ENCODE measurements at places on chromosomes 4 and X. TPM values are rescaled to one million over a fixed set of nuclear protein-coding genes. Genes with fewer than 3 reads are reported as not detected.

DNA sequence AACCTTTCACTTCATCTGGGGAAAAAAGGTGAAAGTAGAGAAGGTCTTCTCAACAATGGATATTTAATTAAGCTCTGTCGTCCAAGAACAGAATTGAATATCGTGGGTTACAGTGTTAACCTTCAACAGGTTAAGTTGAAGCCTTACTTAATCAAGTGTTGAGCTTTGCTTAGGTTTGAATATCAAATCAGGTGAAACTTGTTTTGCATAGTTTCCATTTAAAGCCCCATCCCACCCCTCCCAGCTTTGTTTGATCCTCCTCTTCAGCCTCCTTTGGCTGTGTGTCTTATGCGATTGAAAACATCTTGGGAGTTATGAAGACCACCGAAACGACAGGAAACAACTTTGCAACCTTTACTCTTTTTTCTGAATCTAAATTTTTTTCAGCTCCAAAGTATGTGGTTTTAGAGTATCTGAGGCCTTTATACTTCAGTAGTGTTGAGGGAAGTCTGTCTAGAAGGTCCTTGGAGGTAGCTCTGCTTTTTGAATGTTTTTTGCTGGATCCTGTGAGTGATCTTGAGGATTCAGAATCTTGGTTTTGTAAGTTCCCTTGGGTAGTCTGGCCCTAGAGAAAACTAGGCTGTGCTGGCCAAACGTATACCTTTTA, 39.1 kb downstream of the MCUB start:
- DNase-seq, result no peak

DNA sequence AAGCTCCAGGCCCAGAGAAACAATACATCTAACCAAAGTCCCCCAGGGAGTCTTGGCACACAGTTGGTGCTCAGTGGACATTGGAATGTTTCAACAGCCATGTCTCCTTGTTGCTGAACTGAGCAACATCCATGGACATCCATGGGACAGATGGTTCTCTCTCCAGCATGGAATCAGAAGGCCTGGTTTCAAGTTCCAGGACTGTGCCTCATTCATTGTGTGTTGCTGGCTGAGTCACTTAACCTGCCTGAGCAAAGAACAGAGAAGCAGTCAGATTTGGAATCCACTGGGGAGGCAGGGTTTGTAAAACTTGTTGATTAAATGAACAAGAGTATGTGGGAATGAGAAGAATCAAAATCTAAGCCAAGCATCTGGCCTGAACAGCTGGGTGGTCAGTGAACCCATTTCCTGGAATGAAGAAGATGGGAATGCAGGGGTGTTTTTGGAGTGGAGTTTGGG, 147.9 kb downstream of the CHIC2 start:
- peak; percentile 53 for DNase-seq

DNA sequence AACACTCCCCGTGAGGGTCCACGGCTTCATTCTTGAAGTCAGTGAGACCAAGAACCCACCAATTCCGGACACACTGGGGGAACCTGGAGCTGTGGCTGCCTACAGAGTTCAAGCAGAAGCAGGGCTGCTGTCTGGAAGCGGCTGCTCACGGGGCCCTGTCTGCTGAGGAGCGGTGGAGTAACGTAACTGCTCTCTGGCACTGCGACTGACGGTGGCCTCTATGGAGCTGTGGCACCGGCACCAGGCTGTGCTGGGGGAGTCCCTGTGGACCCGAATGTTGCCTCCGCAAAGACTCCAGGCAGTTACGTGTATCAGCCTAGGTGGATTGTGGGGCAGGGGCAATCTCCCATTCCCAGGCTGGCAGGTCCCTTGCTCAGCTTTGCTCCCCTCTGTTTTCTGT, 703.3 kb upstream of the FRG1 start:
- DNase-seq, result no peak

DNA sequence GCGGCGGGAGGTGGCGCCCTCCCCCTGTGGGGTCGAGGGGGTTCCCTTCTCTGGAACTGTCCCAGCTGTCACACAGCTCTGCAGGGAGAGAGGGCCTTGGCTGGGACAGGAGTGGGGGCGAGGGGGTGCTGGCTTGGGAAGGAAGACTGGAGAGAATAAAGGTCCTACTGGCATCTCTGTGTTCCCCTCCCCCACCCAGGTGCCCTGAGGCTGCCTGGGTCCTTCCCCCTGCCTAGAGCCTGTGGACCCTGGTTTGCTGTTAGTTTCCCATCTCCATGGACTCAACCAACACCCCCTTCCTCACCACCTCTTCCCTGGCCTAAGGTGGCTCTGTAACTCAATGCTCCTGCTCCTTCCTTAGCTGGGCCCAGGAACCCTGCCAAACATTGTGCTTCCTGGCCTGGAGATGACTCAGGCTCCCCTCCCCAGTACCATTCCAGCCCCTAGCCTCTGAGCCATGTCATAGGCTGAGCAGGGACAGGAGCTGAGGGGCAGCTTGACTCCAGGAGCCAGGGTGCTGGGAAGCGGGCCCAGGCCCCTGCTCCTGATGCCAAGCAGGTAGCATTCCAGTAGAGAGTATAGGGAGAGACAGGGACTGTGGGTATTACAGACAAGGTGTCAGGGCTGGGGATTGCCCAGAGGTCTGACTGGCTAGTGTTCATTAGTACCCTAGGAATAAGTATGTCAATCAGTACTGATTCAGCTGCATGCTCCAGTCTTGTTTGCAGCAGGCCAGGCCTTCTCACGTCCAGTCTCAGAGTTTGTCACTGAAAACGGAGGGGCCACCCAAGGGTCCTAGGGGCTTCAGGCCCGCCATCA, 100.7 kb downstream of the EFNB1 start:
- peak; percentile 61 for DNase-seq

DNA sequence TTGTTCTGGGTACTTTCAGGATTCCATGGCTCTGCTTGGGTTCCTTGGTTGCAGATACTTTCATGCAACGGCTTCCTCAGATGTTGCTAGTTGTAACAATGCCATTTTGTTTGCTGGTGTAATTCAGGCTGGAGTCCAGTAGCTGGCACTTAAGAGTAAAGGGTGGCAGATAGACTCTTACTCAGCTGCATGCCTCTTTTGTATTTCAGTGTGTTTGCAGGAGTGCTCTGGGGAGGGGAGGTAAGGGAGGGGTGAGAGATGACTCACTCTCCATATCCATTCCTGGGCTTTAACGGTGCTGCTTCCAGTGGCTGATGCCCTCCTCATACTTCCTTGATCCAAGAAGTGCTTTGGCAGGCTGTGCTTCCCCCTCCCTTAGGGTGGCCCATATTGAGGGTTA, 155.2 kb downstream of the ZNF330 start:
- DNase-seq, result peak; percentile 67

DNA sequence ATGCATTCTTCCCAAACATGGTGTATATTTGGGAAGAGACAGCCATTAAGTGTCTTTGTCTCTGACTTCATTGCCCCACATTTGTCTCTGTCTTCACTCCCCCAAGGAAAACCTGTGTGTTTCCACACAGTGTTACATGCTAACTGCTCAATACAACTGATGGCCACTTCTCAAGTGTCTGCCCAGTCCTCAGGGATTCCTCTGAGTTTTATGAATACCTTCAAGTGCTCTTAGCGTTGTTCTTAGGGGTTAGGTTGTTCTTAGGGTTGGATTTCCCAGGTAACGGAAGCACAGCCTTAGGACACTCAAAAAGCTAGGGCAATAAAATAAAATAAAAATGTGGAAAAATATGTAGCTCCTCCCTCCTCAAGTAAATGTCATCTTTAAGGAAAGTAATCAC, 64.7 kb upstream of the PLAC8 start:
- no peak for DNase-seq

PNMA5 gene
- not detected for total RNA-seq

RBM46 gene
- not detected for total RNA-seq

UVSSA gene
- 7.6 TPM for total RNA-seq

FOXP3 gene
- total RNA-seq, result 0.05 TPM

AFAP1 gene
- total RNA-seq, result 30.8 TPM

SPIN2A gene
- total RNA-seq, result not detected

AFM gene
- not detected for total RNA-seq

CD40LG gene
- not detected for total RNA-seq

ADRA2C gene
- total RNA-seq, result 8.7 TPM

NDST3 gene
- total RNA-seq, result not detected

NSG1 gene
- total RNA-seq, result 0.27 TPM

PDE6B gene
- total RNA-seq, result 2.1 TPM
